ENCODE measurements at places on chromosomes 12 and 14. TPM values are rescaled to one million over a fixed set of nuclear protein-coding genes. Genes with fewer than 3 reads are reported as not detected.

DNA sequence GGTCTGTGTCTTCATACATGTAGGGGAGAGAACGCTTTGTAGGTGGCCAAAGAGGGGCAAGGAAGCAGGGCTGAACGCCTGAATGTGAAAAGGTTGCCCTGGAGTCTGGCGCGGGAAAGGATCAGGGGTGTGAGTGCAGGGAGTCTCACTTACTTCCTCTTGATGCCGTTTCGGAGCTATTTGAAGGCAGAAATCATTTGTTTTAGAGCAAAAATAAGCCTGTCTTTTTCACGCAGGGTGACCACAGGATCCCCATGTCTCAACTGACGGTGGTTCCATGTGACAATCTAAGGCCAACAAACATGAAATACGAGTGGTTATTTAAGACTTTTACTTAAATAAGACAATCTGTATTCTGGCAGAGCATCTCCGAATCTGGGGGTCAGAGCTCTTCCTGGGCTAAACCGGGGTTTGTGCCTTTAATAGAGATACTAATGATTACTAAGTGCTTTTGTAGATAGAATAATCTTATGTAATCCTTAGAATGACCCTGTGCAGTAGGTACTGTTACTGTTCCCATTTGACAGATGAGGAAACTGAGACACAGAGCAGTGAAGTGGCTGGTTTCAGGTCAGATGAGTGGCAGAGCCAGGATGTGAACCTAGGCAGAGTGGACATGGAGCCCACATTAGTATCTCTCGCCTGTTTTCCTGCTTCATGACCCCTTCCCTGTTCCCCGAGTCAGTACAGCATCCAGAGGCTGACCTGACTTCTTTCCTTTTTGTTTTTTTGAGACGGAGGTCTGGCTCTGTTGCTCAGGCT lies 1.9 kb downstream of the BRI3BP start:
- DNase-seq: no peak

- no peak for DNase-seq
These were observed 30.1 kb upstream of the DLK1 start for GRCh38 chr14:100696590-100696989.

DNA sequence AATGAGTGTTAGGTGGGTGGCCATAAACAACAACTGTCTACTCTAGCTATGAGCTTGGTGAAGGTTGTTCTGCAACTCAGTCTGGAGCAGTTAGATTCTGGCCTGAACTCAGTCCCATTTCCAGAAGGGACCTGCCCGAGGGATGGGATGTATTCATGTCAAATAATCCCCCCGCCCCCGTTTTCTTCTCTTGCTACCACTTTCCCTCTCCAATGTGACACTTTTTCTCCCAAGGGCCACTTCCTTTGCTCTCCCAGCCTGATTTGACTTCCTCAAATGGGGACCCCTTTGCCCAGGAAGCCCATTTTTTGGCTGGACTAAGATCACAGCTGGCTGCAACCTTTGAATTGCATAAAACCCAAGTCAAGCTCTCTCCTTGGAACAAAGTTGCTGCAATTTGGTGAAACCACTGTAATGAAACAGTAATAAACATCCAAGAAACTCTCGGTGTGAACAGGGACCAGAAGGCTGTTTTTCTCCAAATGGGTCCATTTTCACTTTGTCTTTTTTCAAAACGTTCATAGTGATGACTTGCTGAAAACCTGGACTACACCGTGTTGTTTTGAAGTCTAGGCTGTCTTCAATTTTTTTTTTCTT lies 137.2 kb upstream of the GSC start:
- no peak for DNase-seq

The A2ML1 gene
- total RNA-seq: not detected

The IFNG-AS1 gene
- total RNA-seq: not detected

- no peak for DNase-seq
These were observed 8.1 kb downstream of the TXNRD1 start for GRCh38 chr12:104223712-104224111.

GRCh38 chr14:103427485-103428443 lies 42.5 kb downstream of the MARK3 start:
- DNase-seq: no peak

- DNase-seq: no peak
These were observed 104.3 kb upstream of the TMCC3 start for GRCh38 chr12:94754653-94755052.

DNA sequence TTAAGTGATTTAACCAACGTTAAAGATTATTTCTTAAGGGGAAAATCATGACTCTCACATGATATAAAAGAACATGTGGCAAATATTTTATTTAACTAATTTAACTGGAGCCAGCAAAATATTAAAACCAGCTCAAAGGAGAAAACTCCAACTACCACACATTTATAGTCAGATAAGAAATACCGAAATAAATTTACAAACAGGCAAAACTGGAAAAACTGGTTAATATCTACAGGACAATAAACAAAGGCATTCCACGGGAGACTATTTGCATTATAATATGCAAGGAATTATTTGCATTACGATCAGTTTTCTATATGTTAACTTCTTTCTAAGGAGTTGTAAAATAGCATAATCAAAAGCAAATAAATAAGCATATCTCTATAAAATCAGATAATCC lies 13.8 kb upstream of the BCL2L14 start:
- no peak for DNase-seq

The IL26 gene
- not detected for total RNA-seq

- no peak for DNase-seq
These were observed 416.1 kb downstream of the BTG1 start for GRCh38 chr12:91729543-91729942.

GRCh38 chr12:130860311-130860710 lies 11.6 kb upstream of the RAN start:
- no peak for DNase-seq

The DNAI7 gene
- under 0.01 TPM for total RNA-seq

- DNase-seq: no peak
These were observed 33.1 kb downstream of the CMKLR1 start for GRCh38 chr12:108305991-108306501.

Measured in dermis microvascular lymphatic vessel endothelial cell (primary cell).